Progenitor cell of endocrine pancreas (in vitro differentiated cells): ENCODE measurements at places on chromosomes 12 and 14.

DNA sequence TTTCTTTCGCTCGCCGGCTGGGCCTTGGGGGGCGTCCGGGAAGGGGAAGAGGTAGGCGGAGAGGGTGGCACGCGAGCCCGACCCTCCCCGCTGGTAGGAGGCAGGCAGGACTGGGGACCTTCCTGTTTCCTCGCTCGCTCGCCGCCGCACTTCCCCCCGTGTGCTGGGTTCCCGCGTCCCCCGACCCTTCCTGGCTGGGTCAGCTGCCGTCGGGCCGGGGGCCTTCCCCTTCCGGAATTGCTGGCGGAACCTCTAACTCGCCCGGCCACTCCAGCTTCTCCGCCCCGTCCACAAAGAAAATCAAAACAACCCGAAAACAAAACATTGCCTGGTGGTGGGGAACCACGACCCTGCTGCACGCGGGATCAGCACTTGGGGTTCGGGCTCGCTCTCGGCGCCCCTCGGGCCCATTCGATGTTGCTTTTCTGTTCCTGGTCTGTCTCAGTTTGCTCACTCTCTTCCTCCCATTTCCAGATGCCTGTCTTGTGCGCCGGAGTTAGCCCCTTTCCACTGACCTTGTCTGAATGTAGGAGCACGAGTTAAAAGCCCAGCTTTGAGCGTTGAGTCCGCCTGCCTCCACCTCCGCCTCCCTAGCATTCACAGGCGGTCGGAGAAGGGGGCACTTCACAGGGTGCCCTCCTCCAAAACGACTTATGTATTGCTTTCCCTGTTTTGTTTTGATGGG lies 581 bp downstream of the PAPOLA start:
- DNase-seq, result no peak
- no peaks in the 10 kb centered on the region for H3K27me3 ChIP-seq
- H3K36me3 ChIP-seq, result peaks cover 11% of the 10 kb centered on the region
- peaks cover 27% of the 10 kb centered on the region for H3K4me1 ChIP-seq

DNA sequence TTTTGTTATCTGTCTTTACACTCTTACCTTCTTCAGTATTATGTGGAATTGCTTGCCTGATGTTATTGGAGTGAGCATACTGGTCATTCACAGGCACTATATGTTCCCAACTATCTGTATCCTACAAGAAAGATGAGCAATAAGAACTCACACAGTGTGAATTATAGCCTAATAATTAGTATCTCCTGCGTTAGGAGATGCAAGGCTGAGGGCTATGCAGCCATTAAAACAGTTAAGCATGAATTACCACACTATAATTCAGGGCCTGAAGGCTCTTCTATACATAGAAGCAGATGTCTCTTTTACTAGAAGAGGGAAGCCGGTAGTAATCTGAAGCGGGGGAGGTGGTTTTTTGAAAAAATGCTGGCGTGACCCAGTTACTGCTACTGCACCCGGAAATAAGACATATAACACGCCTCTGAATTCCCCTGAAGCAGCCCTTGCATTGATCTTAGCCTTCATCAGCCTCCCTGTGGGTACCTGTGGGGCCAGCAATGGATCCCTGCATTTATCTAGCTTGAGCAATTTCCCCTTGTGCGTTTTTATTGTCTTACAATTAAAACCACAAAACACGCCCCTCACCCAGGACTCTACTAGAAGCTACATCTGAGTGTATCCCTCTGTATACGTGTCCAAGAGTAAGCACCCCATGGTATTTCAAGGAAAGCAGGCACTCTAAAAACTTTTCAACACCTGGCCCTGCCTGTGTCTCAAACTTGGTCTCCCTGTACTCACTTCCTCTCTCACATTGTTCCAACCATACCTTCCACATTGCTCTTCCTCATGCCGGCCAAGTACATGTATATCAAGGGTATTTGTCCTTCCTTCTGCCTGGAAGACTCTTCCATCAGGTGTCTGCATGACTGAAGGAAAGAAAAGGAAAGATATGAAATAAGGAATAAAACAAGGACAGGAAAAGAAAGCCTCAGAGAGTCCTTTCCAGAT lies 210.9 kb upstream of the ARID2 start:
- DNase-seq, result no peak
- no peaks in the 10 kb centered on the region for H3K4me1 ChIP-seq
- no peak overlapping the region for H3K27ac ChIP-seq
- H3K36me3 ChIP-seq, result no peaks in the 10 kb centered on the region
- no peak overlapping the region for H3K4me3 ChIP-seq

- no peak within 1 kb of the TSS for H3K27ac ChIP-seq
- no peaks in the 10 kb centered on the region for H3K4me1 ChIP-seq
- no peak within 1 kb of the TSS for H3K4me3 ChIP-seq
Observed at GRCh38 chr12:14961466-14962152, at the start of gene ARHGDIB. ARHGDIB (minus strand) TSS chr12:14961601; CDS start chr12:14950712, 10,889 bp downstream.

DNA sequence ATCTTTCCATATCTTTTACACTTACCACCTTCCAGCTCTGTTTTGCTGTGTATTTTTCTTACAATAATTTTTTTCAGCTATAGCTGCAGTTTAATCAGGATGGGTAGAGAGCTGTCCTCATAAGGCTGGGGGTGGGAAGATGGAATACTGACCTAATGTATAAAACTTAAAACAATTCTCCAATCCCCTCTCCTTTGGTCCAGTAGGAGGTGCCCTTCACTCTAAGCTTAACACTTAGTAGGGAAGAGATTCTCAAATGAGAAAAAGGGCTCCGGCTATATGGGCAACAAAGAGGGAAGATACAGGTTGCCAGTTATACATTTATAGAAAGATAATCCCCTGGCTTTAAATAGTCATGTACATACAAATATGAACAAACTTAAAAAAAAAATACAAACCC lies 2.8 kb downstream of the ORMDL2 start:
- H3K36me3 ChIP-seq, result peaks cover 12% of the 10 kb centered on the region
- peaks cover 32% of the 10 kb centered on the region for H3K4me1 ChIP-seq
- no peak overlapping the region for H3K4me3 ChIP-seq
- H3K27ac ChIP-seq, result no peak overlapping the region

DNA sequence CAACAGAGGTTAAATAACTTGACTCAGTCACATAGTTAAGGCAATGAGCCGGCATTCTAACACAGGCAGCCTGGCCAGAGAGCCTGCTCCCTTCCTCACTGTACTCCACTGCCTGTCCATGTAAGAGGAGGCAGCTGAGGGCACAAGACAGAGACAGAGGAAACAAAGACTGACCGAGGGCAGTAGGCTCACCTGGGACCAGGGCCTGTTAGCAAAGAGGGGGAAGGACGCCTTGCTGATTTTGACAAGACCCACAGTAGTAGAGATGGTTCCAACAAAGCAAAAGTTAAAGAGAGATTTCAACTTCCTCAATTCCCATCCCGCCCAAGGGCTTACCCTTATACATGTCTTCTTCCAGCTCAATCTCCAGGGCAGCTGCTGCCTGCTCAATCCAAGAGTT lies 26.5 kb downstream of the OTUB2 start:
- H3K36me3 ChIP-seq, result peaks cover 22% of the 10 kb centered on the region
- H3K4me1 ChIP-seq, result no peaks in the 10 kb centered on the region
- no peak overlapping the region for H3K4me3 ChIP-seq
- no peak for DNase-seq

GRCh38 chr12:4643747-4644146 lies 5.1 kb downstream of the AKAP3 start:
- peaks cover 10% of the 10 kb centered on the region for H3K4me1 ChIP-seq
- H3K36me3 ChIP-seq, result no peaks in the 10 kb centered on the region
- no peak overlapping the region for H3K27ac ChIP-seq
- no peak overlapping the region for H3K4me3 ChIP-seq
- H3K27me3 ChIP-seq, result peaks cover 3% of the 10 kb centered on the region

DNA sequence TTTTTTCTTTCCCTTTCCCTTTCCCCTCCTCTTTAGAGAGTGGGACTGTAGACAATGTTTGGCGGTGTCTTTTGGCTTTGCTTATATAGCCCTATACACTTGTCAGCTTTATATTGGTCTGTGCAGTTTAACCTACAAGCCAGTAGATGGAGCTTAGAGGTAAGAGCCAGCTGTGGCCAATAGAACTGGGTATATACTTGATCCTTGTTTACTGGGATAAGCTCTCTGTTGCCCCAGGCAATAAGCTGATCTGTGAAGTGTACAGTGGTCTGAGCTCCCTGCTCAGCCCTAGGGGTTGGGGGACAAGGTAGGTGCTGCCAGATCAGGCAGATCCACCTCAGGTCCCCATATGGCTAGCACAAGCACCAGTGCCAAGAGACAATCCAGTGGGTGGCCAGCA lies 434.1 kb downstream of the NOVA1 start:
- H3K36me3 ChIP-seq, result no peaks in the 10 kb centered on the region
- no peak overlapping the region for H3K27ac ChIP-seq
- DNase-seq, result no peak
- H3K4me3 ChIP-seq, result no peak overlapping the region

GRCh38 chr12:95182868-95183415 lies 34.3 kb downstream of the FGD6 start:
- H3K36me3 ChIP-seq, result peaks cover 10% of the 10 kb centered on the region
- no peak overlapping the region for H3K4me3 ChIP-seq
- H3K4me1 ChIP-seq, result peaks cover under 1% of the 10 kb centered on the region
- H3K27ac ChIP-seq, result peak overlapping the region; percentile 52

GRCh38 chr12:63151623-63152320 lies 771 bp upstream of the AVPR1A start:
- peak overlapping the region; percentile 60 for H3K4me3 ChIP-seq
- no peak overlapping the region for H3K27ac ChIP-seq
- DNase-seq, result peak; percentile 34
- H3K36me3 ChIP-seq, result no peaks in the 10 kb centered on the region

DNA sequence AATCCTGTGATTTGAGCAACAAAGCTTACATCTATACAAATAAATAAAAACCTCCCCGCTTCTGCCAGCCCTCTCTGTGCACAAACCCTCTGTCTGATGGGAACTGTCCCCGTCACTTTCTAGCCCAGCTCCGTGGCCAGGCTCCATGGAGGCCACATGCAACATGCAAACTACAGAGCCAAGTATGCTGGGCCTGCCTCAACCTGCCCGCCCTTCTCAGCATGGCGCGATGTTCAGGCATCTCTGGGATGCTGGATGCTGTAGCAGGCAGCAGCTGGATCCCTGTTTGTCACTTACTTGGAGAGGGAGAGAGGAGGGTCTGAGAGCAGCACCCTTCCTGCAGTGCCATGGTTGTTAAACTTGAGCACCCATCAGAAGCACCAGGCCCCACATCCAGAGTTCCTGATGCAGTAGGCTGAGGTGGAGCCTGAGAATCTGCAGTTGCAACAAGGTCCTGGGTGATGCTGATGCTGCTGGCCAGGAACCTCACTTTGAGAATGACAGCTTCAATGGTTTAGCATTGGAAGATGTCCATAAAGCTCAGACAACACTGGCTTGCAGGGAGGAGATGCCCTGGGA lies 32.4 kb downstream of the CLMN start:
- no peak overlapping the region for H3K27ac ChIP-seq
- peaks cover 2% of the 10 kb centered on the region for H3K27me3 ChIP-seq

DNA sequence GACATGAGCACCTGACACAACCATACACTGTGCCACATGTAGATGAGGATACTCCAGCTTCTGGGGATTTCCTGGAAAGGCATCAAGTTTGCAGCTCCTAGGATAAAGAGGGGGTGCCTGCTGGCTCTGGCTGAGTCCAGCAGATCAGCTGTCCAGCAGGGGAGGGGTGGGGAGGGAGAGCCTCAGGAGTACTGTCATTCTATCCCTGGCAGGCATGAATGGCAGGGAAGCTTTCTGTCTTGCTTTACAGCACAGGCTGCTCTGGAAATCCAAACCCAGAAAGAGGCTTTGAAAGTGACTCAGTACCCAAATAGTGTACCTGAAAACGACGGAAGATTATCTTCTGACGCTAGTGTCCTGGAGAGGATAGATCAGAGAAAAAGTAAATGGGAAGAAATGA lies 32.2 kb downstream of the SLC8A3 start:
- H3K27me3 ChIP-seq, result peaks cover 13% of the 10 kb centered on the region
- no peak overlapping the region for H3K27ac ChIP-seq
- DNase-seq, result no peak
- no peaks in the 10 kb centered on the region for H3K4me1 ChIP-seq

DNA sequence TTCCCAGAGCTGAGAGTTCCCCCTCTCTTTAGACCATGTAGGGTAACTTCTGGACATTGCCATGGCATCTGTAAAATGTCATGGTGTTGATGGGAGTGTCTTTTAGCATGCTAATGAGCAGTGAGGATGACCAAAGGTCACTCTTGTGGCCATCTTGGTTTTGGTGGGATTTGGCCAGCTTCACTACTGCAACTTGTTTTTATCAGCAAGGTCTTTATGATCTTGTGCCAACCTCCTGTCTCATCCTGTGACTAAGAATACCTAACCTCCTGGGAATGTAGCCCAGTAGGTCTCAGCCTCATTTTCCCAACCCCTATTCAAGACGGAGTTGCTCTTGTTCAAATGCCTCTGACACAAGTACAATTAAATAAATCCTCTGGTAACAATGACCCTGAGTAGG lies 244.4 kb downstream of the NEDD1 start:
- H3K4me3 ChIP-seq, result no peak overlapping the region
- no peaks in the 10 kb centered on the region for H3K36me3 ChIP-seq
- H3K27me3 ChIP-seq, result no peaks in the 10 kb centered on the region
- no peak for DNase-seq

GRCh38 chr14:45065540-45065939 lies 18.4 kb upstream of the PRPF39 start:
- H3K27ac ChIP-seq, result no peak overlapping the region
- no peak for DNase-seq
- H3K27me3 ChIP-seq, result no peaks in the 10 kb centered on the region
- H3K36me3 ChIP-seq, result peaks cover 11% of the 10 kb centered on the region
- H3K4me3 ChIP-seq, result no peak overlapping the region
- no peaks in the 10 kb centered on the region for H3K4me1 ChIP-seq

DNA sequence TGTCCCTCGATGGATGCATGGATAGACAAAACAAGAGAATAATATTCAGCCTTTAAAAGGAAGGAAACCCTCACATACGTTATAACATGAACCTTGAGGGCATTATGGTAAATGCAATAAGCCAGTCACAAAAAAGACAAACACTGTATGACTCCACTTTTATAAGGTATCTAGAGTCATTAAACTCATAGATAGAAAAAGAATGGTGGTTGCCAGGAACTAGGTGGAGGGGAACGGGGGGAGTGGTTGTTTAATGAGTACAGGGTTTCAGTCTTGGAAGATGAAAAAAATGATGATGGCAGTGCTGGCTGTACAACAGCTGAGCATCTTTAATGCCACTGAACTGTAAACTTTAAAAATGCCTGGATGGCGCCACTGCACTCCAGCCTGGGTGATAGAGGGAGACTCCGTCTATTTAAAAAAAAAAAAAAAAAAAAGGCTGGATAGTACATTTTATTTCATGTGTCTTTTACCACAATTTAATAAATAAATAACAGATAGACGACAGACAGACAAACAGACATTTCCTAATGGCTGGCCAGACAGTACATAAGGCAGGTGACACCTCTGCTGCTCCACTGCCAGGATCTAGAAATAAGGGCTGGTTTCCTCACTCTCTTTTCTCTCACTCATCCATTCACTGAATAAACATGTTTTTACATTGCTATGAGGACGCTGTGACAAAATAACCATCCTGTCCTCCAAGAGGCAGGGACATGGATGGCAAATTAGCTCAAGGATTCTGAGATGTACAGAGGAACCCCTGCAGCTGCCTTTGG lies 118.8 kb downstream of the FOXN3 start:
- no peak overlapping the region for H3K4me3 ChIP-seq
- H3K36me3 ChIP-seq, result peaks cover 10% of the 10 kb centered on the region
- H3K27me3 ChIP-seq, result peaks cover 26% of the 10 kb centered on the region
- no peak overlapping the region for H3K27ac ChIP-seq
- DNase-seq, result no peak
- H3K4me1 ChIP-seq, result peaks cover 2% of the 10 kb centered on the region

GRCh38 chr12:93594766-93595311 lies 22.4 kb downstream of the SOCS2 start:
- no peak for DNase-seq
- peaks cover 4% of the 10 kb centered on the region for H3K4me1 ChIP-seq
- H3K27ac ChIP-seq, result no peak overlapping the region
- H3K4me3 ChIP-seq, result no peak overlapping the region
- no peaks in the 10 kb centered on the region for H3K36me3 ChIP-seq
